ENCODE measurements at places on chromosomes 3 and 15. TPM values are rescaled to one million over a fixed set of nuclear protein-coding genes. Genes with fewer than 3 reads are reported as not detected.

DNA sequence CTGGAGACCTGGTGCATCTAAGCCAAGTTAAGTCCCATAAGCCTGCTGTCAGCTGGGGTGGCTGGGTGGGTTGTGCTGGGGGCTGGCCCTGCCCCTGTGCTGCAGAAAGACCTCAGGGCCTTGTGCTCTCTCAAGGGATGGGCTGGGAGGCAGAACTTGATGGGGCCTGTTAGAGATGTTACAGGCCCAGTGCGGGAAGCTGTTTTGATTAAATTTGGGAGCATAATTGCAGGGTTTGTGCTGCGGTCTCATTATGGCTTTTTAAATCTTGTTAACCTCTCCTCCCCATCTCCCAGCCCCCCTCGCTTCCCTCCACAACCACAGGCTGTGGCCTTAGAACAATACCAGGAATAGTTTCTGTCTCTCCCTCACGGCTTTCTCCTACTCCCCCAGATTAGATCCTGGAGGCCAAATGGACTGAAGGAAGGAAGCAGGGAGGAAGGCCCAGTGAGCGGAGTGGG lies 87.6 kb upstream of the TLE3 start:
- DNase-seq = no peak

DNA sequence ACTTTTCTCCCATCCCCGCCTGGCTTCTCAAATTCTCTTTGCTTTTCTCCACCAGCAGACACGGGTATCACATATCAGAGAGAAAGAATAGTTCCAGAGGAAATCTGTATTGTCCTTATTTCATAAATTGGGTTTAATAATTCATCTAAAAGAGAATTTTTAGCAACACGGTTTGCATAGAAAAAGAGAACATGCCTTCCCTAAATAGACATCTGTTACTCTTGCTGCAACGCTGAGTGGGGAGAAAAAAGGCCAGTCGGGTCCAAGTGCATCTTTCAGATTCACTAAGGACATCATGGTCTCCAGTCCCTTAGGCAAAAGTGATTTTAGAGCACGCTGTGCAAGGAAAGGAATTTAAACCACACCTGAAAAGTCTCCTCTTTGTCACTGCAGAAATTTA lies 201.3 kb downstream of the ABHD5 start:
- DNase-seq = no peak

Gene IQCF5
- not detected for polyA plus RNA-seq

- no peak for DNase-seq
Measured at GRCh38 chr15:74136814-74137536, 6.6 kb downstream of the ISLR2 start.

DNA sequence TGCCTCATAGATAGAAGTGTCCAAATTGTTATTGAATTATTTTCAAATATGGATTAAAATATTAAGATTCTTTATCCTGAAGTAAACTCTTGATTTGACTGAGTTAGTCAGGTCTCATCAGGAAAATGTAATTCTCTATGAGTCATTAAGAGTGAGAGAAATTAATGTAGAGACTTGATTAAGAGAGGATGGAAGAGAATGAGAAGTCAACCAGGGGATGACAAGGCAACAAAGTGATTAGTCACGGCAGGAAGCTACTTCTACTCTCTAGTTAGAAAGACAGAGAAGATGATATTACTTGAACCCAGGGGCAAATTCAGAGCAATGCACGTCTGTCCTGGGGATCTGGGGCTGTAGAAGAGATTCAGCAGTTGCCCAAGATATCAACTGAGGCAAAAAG lies 202.5 kb downstream of the LSAMP start:
- no peak for DNase-seq

- no peak for DNase-seq
Measured at GRCh38 chr3:24608701-24609390, 114.2 kb upstream of the THRB start.

Gene LCTL
- 10.5 TPM for polyA plus RNA-seq

Gene PLA2G4E
- not detected for polyA plus RNA-seq

DNA sequence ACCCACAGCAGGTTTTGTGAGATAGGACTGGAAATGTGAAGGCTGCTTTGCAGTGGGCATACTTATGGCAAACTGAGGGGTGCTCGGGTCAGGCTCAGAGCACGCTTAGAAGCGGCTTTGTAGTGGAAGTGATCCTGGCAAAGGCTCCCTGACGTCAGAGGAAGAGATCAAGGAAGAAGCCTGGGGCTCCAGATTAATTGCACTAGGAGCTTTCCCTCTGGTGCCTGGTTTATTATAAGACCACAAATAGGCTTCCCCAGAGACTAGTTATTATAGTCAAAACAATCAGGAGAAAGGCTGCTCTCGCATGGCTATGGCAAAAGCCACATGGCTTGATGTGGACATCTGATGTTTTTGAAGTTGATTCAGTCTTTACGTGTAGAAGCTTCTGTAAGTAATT lies 515.1 kb downstream of the GABRG3 start:
- no peak for DNase-seq
